ENCODE measurements at places on chromosomes 3 and 15. TPM values are rescaled to one million over a fixed set of nuclear protein-coding genes. Genes with fewer than 3 reads are reported as not detected.

DNA sequence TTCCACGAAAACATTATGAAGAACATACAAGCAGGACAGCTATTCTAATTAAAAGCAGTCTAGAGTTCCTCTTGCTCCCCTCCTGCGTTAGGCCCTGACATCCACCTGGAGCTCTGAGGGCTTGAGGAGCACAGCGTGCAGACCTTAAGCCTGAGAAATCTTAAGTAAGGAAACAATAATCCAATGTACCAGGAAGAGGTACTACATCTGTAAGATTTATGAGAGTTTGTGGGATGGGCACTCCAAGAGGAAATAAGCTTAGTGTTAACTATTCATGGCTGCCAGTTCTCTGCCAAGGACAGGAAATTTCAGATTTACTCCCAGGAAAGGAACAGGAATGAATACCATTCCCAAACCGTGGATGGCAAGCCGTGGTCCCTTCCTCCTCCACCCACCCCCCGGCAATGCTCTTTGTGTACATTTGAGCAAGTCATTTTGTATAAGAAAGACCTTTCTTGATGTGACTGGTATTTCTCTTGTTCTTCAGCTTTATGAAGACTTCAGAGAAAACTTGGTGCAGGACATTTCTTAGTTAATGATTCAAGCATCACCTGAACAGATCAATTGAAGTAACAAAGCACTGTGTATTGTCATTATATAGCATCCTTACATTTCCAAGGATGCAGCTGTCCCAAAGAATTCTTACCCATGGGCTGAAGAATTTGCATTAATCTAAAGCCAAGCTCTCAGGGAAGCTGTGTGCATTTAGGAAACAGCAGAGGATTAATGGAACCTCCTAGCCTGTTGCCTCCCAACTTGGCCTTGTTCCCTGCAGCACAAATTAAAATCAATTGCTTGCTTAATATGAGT is 28.8 kb upstream of the VILL start:
- no peak for DNase-seq

Gene NLGN1
- total RNA-seq = 6.9 TPM

GRCh38 chr15:57158589-57158988 is 217.7 kb upstream of the CGNL1 start:
- DNase-seq = no peak

Gene TADA3
- total RNA-seq = 66.1 TPM

DNA sequence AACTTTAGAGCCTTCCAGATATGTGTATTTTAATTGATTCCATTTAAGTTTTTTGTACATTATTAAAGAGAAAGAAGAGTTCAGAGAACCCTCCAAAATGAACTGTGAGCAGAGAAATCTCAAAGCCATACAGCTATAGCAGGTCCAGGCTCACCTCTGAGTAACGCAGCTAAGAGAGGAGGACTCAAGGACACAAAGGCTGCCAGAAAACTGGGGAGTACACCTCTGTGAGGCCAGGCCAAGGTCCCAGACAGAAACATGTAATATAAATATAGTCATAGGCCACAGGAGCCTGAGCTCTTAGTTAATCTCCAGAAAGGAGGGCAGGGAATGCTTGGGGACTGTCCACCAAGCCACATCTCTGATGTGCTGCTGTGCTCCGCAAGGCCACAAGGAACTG is 66.5 kb downstream of the TMEM39A start:
- no peak for DNase-seq

Gene CASR
- total RNA-seq = not detected

GRCh38 chr3:107683447-107683846 is 160.7 kb downstream of the BBX start:
- no peak for DNase-seq

DNA sequence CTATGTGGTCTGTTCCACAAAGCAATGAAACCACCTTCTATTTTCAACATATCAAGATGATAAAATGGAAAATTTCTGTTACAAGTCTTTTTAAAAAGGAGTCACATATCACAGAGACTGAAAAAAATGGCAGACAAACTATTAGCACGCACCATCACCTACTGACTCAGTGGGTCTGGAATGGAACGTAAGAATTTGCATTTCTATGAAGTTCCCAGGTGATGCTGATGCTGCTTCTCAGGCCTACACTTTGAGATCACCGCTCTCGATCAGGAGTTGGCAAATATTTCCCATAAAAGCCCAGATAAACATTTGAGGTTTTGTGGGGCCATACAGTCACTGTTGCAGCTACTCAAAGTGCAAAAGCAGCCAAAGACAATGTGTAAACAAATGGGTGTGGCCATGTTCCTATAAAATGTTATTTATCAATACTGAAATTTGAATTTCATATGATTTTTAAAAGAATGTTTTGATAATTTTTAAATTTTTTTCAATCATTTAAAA is 142.9 kb downstream of the ADAM10 start:
- no peak for DNase-seq

GRCh38 chr3:7573330-7573729 is 712.4 kb downstream of the GRM7 start:
- no peak for DNase-seq

GRCh38 chr3:126493739-126494138 is 18.0 kb upstream of the ZXDC start:
- DNase-seq = no peak

Gene ACTC1
- total RNA-seq = 0.15 TPM

Gene PRKCI
- total RNA-seq = 61.9 TPM

DNA sequence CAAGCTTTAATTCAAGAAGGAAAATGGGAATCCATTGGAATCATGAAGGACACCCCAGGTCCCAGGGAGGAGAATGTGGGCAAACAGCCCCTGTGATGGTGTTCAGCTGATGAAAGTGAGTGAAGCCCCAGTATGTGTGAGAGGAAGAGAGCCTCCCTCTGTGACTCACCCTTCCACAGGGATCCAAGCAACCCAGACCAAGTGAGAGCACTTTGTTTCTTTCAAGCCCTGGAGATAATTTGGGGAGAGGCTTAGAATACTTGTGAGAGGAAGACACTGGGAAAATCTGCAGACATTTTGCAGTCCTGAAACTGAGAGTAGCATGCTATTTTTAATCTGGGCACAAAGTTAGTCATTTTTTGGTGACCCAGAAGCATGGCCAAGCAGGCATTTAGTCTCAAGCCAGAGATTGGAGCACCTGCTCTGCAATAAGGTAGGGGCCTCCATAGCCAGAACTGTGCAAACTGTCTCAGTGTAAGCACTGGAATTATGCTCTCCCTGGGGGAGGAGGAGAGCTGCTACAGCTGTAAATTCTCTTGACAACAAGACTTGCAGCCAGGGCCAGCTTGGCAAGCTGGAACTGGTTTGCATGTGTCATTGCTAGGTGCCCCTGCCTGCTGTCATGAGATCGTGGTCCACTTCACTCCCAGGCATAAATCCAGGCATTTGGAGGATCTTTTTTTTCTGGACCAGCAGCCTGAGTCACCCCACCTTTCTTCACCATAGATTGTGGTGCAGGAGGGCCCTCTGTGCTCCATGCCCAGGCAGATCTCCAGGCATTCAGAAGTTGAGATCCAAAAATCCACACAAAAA is 537.8 kb upstream of the DPPA4 start:
- DNase-seq = no peak

DNA sequence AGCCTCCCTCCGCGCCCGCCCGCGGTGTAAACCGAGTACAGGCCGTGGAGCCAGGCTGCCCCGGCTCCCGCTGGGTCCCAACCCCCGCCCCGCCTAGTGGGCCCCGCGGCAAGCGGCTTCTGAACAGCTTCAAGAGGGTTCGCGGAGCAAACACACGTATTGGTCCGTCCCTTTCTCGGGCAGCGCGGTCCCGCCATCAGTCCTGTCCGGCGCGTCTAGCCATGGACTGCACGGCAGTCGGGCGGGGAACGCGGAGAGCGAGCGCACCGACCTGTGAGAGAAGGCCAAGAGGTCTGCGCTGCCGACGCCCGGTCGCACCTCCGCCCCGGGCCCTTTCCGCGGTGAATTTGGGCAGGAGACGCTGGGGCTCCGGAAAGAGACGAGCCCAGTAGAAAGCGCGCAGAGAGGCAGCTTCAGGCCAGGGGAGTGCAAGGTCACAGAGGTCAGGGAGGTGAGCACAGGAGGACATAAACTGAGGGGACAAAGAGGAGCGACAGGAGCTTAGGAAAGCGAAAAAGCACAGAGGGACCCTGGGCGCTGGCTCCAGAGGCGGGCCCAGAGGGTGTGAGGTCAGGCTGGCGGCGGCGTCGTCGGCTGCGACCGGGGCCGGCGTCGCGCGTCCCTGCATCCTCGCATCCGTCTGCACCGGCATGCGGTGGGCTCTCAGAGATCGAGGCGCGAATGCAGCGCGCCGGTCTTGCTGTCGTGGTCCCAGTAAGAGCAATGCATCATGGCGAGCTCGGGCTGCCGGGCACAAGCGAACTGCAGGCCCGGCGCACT is 1.8 kb downstream of the FOXL2 start:
- DNase-seq = no peak

DNA sequence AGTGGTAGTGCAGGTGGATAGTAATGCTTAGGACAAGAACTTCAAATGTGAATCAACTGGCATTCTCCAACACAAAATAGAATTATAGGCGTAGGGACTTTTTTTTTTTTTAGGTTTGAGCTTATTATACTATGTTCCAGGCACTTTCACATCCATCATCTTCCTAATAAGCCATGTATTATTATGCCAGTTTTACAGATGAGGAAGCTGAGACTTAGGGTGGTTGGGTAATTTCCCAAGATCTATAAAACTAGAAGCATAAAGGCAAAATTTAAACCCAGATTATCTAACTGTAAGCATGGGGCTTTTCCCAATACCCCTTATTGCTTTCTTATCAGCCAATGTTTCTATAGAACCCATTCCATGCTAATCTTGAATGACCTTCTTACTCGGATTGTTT is 75.1 kb upstream of the ETV5 start:
- DNase-seq = no peak

GRCh38 chr3:124862006-124862405 is 25.2 kb downstream of the ITGB5 start:
- no peak for DNase-seq

DNA sequence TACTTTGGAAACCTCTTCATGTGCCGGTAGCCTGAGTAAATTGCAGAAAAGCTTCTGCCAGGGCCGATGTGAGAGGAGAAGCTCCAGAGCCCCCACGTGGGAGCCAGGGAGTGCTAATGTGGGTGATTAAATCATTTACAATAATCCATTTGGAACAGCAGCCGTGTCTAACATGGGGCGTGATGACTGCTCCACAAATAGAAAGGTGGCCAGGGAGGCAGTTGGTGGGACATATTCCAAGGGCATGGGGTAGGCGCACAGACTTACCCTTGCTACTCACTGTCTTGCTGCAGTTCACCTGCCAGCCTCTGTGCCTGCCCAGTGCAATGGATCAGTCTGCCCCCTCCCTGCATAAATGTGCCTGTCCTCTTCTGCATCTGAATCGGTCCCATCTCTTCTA is 39.3 kb upstream of the INSYN1 start:
- DNase-seq = no peak

- no peak for DNase-seq
These were observed 124.6 kb downstream of the TGFBR2 start for GRCh38 chr3:30730967-30731366.

DNA sequence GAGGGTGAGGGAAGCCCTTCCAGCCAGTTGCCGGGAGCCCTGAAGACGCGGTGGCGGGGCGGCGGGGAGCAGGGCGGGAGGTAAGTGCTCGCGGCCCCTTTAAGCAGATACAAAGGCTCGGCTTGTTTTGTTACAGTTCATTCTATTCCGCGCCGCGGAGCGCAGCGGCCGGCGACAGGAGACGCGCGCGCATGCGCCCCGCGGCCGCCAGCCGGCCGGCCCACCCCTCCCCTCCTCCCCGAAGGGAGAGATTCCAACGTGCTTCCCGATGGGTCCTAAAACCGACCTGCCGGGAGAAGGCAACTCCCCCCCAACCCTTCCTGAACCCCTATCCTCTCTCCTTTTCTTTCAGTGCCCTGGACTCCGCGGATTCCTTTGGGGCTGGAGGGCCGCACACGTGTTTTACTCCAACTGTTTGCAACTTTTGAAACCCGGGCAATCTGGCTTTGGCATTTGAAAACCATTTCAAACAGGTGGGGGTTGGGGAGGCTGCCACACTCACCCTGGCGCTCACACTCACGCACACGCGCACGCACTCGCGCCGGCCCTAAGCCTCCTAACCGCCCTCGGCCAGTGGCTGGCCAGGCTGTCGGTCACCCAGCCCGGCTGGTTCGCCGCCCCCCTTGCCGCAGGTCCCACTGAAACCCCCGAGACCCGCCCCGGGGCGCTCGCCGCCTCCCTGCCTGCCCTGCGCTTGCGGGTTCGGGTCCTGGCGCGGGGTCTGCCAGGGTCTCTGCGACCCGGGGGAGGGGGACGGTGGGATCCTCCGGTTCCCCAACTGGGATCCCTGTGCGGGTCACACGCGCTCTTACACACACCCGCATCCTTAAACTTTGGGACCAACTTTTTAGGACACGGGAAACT is at the start of gene MAGI1:
TSS of gene MAGI1 (minus strand) at position 193 of the 864 bp plus-strand sequence. CDS start 610 bp downstream, outside the sequence.
- peak; percentile 88 for DNase-seq

- DNase-seq = no peak
These were observed 106.3 kb upstream of the DLG1 start for GRCh38 chr3:197404754-197405153.

DNA sequence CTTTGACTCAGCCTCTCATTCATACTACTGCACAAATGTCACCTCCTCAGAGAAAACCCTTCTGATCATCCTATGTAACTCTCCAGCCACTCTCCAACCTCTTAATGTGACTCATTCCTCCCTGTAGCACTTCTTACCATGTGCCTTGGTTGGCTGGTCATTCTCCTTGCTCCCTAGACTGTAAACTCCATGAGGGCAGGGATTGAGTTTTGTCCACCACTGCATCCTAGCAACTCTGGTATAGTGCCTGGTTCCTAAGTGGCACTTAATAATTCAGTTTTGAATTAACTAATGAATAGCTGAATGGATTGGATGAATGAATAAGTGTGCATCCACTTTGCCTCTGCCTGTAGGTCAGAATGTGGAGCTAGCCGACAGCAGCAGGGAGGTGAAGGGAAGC is 202.5 kb upstream of the HES1 start:
- DNase-seq = no peak

- DNase-seq = no peak
These were observed 21.5 kb upstream of the KCNMB3 start for GRCh38 chr3:179272385-179272784.

Gene KNG1
- total RNA-seq = not detected

DNA sequence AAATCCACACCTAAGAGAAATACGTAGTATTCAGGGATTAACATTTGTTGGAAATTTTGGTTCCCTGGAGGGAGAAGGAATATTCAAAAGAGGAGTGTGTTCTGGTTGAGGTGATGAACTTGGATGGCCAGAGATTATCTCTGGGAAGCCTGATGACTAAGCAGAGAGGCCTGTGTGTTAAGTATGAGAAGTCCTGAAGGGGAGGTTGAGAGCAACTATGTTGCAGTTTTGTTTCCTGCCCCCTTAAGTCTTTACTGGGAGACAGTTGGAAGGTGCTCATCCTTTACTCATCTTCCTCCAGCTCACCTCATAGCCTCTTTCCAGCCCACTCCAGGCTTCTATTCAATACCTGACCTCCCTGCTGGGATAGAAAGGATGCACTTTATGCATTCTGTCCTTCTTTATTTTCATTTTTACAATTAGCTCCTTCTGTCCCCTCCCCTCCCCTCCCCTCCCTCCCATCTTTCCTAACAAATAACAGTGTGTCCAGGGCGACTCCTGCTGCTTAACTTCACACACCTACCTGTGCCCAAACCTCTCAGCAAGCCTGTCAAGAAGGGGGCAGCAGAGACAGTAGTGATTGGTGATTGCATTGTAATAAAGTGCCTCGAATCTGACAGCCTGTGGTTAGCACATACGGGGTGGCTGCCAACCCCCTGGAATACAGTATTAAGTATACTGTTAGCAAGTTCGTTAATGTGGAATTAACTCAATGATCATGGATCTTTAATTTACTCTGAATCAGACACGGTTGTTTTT is 11.9 kb downstream of the RAP2B start:
- DNase-seq = no peak

GRCh38 chr3:194492001-194492400 is 5.2 kb upstream of the ATP13A3 start:
- no peak for DNase-seq

GRCh38 chr3:29486096-29486495 is 205.2 kb downstream of the RBMS3 start:
- no peak for DNase-seq

Data from breast epithelium (tissue), 4 donors.